NCI-H2107 (cell line): ENCODE measurements at places on chromosomes 16 and 17.

- DNase-seq = no peak
Observed at GRCh38 chr16:65468133-65468532, 346.3 kb upstream of the CDH11 start.

- no peak for DNase-seq
Observed at GRCh38 chr16:78211946-78212345, 112.5 kb downstream of the WWOX start.

DNA sequence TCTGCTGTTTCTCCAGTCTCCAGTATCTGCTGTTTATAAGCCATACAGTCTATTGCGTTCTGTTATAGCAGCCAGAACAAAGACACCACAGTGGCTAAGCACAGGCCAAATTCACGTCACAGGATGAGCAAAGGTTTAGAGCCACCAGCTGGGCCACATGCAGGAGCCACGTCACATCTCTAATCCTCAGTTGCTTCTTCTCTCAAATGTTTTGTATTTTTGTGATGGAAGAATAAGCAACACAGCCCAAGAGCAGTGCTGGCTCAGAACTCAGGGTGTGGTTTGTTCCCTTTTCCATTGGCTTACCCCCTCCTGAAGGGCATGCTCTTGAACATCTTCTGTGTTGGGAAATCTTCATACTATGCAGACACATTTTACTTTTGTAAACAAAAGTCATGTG is 309.4 kb upstream of the CDH5 start:
- no peak for DNase-seq

GRCh38 chr17:63378411-63379375 is 67.4 kb downstream of the CYB561 start:
- no peak for DNase-seq

- DNase-seq = no peak
Observed at GRCh38 chr17:61017317-61018006, 339.8 kb downstream of the BCAS3 start.

DNA sequence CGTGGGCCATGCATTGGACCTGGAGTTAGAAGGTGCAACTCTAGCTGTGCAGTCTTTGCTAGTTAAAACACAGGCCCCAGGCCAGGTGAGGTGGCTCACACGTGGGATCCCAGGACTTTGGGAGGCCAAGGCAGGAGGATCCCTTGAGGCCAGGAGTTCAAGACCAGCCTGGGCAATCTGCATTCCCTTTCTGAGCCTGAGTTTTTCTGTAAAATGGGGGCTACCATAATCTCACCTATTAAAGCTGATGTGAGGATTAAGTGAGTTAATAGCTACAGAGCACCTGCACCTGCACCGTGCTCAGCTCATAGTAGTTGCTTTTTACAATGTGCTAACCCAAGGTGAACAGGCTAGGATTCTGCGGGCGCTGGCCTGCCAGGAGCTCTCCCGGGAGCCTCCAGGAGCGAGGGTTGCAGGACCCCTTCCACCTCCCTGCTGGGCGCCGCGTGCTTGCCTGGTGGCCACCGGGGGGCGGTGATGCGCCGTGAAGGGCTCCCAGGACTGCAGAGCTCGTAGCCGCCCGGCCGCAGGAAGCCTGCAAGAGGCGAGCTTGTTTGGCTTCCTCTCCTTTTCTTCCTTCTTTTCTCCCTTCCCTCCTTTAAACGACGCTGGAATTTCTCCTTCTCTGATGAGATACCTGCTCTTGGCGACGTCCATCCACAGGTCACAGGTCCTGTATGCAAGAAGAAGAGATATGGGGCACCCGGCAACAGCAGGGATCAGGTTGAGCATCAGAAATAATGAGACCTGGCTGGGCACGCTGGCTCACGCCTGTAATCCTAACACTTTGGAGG is 51.3 kb downstream of the ZFP90 start:
- no peak for DNase-seq

DNA sequence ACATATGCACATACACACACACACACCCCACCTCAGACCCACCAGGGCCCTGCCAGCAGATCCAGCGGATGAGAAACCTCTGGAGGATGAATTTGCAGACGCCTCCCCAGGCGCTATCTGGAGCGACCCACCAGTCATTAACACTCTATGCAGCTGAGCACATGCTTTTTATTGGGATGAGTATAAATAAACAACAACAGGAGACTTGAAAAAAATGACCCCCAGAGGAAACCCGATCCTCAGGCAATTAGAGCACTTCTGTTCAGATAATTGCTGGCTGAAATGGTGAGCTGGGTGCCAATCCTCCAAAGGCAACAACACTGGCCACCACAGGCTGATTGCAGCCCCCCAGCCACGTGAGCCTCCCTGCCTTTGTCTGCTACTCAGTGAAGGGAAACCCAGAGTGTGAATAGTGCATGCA is 32.9 kb downstream of the DYNLRB2 start:
- no peak for DNase-seq

- no peak for DNase-seq
Observed at GRCh38 chr16:30335598-30336474, 19.3 kb downstream of the CD2BP2 start.

DNA sequence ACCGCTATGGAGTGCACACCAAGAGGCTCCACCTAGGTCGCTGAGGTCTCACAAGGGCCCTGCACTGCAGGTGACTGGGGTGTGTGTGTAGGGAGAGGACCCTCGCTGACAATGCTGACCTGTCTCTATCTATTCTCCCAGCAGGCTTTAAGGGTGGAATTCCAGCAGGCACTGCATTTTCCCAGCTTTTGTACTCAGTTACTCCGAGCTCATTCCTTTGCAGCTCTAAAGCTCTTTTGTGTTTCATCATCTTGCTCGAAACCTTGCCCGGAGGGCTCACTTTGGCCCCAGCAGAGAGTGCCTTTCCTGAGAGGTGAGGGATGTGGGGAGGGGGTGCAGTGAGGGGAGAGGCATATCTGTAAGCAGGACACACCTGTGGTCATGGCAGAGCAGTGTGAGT is 39.3 kb downstream of the SMPD3 start:
- no peak for DNase-seq

GRCh38 chr16:53541326-53541725 is 38.3 kb upstream of the AKTIP start:
- no peak for DNase-seq

- no peak for DNase-seq
Observed at GRCh38 chr16:31478956-31479355, 4.0 kb upstream of the SLC5A2 start.

GRCh38 chr16:56226845-56227525 is 35.7 kb downstream of the GNAO1 start:
- DNase-seq = peak; percentile 35

- no peak for DNase-seq
Observed at GRCh38 chr17:62937606-62938005, 28.4 kb upstream of the TANC2 start.

DNA sequence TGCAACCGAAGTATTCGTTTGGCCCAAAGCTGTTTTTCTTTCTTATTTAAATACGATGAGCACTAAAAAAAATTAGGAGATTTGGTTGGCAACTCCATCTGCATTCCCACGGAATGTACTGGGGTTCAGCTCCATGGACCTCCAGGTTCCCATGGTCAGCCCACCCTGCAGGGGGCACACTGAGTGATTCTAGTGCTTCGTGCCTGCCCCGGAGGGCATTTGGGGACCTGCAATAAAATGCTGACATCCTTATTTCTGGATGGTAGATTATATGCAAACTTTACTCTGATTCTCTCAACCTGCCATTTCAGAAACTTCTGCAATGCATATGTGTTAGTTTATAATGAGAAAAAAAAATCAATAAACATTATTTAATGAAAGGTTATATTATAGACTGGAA is 339.4 kb downstream of the XYLT1 start:
- DNase-seq = no peak

DNA sequence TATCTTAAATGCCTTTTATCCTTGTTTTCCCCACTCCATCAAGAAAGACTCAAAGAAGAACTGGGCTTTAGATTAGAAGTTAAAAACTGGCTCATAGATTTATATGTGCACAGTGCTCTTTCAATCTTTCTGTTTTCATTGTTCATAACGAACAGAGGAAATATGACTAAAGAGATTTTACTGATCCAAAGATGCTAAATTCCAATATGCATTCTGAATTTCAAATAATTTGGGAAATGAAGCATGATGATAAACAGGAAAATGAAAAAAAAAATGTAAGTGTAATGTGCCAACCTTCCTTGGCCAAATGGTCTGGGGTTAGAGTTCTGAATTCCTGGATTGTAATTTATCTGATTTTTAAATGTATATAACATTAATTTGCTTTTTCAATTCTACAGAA is 25.0 kb upstream of the SMIM36 start:
- DNase-seq = no peak

- DNase-seq = peak; percentile 39
Observed at GRCh38 chr17:7573324-7574080, 5.9 kb upstream of the CD68 start.
